Activated T-cell treated with anti-CD3 and anti-CD28 coated beads, Interleukin-2, amount 50 U/mL, for 1 hour (primary cell): ENCODE measurements at places on chromosomes 13 and 19.

DNA sequence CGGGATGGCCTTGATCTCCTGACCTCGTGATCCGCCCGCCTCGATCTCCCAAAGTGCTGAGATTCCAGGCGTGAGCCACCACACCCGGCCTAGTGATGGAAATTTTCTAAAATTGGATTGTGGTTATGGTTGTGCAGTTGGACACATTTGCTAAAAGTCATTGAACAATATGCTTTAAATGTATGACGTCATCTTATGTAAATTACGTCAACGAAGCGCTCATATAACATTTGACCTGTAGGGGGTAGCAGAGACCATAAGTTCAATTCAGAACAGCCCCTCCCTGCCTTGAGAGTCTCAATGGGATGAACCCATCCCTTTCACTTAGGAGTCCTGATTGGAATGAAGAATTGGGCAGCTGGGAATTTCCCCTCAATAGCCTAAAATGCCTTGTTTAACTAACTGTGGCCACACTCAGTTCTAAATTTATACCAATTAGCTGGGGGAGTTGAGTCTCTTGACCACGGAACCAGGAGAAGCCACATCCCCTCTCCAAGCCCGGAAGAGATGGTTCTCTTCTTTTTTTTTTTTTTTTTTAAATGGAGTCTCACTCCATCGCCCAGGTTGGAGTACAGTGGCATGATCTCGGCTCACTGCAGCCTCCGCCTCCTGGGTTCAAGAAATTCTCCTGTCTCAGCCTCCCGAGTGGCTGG lies 15.2 kb upstream of the TLE6 start:
- DNase-seq = peak; percentile 35

GRCh38 chr13:39506559-39507390 lies 96.2 kb downstream of the LHFPL6 start:
- no peak for DNase-seq

GRCh38 chr19:28294395-28294794 lies 918.6 kb downstream of the UQCRFS1 start:
- no peak for DNase-seq

GRCh38 chr19:6103217-6103644 lies 7.1 kb downstream of the RFX2 start:
- DNase-seq = no peak

DNA sequence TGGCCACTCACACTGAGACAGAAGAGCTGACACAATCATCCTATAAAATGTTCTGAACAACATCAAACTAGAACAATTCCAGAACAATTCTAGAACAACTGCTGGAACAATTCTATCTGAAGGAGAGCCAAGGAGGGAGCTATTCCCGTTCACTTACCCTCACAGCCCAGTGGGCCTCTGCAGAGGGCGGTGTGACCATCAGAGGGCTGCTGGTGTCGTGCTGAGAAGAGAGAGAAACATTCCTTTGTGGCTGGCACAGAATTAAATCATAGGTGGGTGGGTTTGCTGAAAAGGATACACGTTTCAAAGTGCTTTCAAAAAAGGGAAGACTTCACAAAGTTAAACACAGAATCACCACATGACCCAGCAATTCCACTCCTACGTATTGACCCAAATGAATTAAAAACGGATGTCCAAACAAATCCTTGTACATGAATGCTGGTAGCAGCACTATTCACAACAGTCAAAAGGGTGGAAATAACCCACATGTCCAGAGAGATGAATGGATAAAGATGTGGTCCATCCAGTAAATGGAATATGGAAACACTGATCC lies 34.9 kb downstream of the EPS15L1 start:
- no peak for DNase-seq

- DNase-seq = no peak
Measured at GRCh38 chr13:100436099-100436498, 152.5 kb downstream of the GGACT start.

DNA sequence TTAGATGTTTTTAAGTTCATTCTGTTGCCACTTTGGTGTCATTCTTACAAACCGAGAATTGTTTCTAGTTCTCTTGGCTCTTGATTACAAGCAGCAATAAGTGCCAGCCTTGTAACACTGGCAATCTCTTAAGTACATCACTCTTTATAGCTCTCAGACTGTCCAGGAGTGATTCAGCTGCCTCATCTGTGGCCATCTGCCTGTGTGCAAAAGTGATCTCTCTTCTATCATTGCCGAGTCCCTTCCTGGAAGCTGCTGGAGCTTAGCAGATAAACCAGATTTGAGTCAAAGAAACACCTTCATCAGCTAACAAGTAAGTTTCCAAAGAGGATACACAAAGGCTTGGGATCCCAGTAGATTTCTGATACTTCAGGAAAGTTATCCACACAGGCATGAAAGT lies 23.2 kb downstream of the STOML3 start:
- DNase-seq = no peak

DNA sequence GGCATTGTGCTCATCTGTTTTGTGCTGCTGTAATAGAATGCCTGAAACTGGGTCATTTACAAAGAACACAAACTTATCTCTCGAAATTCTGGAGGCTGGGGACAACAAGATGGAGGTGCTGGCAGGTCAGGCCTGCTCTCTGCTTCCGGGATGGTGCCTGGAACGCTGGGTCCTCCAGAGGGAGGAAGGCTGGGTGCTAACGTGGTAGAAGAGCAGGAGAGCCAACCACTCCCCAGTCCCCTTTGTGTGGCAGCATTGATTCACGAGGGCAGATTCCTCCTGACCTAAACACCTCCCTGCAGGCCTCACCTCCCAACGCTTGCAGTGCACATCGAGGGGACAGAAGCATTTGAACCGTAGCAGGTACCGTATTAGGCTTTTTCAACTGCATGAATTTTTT lies 34.1 kb upstream of the TFDP1 start:
- DNase-seq = no peak

- DNase-seq = no peak
Measured at GRCh38 chr19:6728346-6728745, 7.9 kb upstream of the C3 start.

DNA sequence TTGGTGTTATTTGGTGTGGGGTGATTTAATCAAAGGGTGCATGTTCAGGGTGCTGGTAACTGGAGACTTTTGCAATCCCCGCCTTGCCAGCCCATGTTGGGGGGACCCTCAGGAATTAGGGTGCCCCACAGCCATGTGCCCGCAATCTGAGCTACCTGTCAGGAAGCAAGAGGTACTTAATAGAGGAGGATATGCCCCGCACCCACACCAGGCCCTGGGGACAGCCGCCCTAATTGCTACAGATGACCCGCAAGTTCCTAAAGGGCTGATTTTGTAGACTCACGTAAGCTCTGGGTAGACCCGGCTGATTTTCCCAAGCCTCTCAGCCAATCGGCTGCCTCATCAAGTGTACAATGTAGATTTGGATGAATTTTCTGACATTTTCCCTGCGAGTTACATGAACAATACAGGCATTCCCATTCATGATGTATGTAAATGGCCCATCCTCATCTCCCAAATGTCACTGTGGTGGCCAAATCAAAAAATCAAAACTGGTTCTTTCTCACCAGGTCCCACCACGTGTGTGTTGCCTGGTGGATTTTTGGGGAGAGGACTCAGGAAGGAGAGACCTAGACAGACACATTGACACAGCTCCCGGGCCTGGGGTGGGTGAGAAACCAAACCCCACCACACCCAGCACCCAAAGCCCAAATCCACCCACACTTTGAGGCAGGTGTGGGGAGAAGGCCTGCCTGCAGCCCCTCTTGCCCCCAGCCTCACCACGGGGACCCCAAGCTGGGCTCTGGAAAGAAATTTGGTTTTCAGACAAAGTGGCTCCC lies 119.2 kb upstream of the SPACA7 start:
- DNase-seq = no peak

DNA sequence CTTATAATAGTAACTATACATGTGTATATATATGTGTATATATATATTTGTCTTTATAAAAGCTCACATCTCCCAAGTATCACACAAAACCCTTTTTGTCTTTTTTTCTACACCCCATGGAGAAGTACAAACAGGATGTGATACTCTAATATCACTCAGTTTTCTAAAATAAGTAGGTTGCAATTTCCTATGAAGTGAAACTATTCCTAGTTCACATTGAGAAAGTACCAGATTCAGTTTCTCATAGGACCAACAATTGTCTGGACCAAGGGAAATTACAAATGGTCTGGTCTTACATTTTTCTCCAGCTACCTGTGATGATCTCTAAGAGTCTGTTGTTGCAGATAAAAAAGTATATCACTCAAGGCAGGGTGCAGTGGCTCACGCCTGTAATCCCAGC lies 17.9 kb upstream of the LILRB1 start:
- DNase-seq = no peak

- DNase-seq = no peak
Measured at GRCh38 chr13:101514695-101515275, 62.3 kb downstream of the ITGBL1 start.

DNA sequence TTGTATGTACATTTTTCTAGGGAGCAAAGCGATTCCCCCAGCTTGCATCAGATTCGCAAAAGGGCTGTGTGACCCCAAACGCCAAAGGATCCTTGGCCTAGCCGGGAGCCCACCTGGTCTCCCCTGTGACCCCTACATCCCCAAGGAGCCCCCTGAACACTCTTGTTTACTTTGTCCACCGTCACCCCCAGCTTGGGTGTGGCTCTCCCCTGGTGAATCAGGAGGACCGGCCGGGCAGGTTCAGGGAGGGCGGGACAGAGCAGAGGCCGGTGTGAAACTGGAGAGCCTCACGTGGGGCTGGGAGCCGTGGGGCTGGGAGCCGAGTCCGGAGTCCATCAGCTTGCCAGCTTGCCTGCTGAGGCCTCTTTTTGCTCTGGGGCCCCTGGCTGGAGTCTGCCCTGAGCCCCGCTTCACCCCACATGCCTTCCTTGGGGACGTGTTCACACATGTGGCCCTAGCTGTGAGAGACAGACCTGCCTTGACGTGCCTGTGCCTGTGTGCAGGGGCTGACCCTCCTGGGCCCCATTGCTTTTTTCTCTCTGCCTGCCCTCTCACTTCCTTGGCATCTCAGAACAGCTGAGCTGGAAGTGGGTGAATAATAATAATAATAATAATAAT lies 2.0 kb downstream of the ITPKC start:
- peak; percentile 25 for DNase-seq

DNA sequence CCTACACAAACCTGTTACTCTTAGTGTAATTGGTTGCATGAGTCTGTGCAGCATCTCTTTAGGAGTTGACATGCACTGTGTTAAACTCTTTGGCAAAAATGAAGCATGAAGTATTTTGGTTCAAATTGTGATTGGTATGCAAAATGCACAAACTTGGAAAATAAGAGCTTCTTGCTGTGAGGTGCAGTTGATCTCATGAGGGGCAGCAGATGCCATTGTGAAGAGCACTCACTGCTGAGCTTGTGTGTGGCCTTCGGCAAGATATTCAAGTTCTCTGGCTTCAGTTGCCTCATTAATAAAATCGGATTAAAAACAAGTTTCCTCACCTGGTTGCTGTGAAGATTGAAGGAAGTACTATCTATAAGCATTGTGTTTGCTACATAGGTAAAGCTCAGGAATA lies 142.3 kb downstream of the KATNAL1 start:
- DNase-seq = no peak

GRCh38 chr13:57633141-57633949 lies 1.8 kb downstream of the PCDH17 start:
- no peak for DNase-seq

- no peak for DNase-seq
Measured at GRCh38 chr13:31908696-31909411, 122.7 kb upstream of the FRY start.

DNA sequence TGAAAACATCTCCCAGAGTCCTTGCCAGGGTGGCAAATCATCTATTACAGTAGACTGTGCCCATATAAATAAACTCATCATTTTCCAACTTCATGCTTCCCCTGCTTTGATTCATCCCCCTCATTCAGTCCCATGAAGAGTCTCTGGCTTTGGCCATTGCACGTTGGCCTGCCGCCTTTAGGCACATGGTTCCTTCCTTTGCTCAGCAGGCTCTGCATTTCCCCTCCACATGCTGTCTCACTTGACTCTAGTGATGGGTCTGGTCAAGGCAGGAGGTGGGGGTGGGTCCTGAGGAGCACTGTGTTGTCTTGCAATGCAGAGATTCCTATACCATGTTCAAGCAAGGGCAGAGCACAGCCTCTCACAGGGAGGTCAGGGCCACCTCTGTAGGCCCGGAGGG lies 48.8 kb upstream of the ARGLU1 start:
- DNase-seq = no peak

- no peak for DNase-seq
Measured at GRCh38 chr19:681029-682019, 5.1 kb downstream of the FSTL3 start.

GRCh38 chr13:60562096-60562780 lies 165.2 kb downstream of the TDRD3 start:
- DNase-seq = no peak

- DNase-seq = no peak
Measured at GRCh38 chr13:77305266-77305665, 21.6 kb downstream of the MYCBP2 start.

GRCh38 chr13:40940841-40941240 lies 78.3 kb downstream of the ELF1 start:
- DNase-seq = no peak

GRCh38 chr13:109162248-109163036 lies 533.0 kb downstream of the MYO16 start:
- DNase-seq = no peak

DNA sequence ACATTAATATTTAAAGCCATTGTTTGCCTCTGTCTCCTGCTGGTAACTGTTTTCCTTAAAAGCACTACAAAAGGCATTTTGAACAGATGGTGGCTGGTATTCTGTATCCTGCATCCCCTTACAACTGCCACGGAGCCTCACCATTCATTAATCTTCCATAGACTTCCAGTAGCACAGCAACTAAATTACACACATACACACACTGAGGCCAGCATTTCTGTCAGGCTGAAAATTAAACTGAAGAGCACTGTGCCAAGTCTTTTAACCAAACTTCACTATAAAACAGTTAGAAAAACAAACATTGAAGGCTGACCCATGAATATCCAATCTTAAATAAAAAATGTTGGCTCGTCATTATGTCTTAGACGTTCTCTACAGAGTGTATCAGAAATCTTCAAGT lies 697.8 kb downstream of the DACH1 start:
- DNase-seq = no peak

- no peak for DNase-seq
Measured at GRCh38 chr19:46369817-46370216, 22.9 kb downstream of the PPP5C start.

DNA sequence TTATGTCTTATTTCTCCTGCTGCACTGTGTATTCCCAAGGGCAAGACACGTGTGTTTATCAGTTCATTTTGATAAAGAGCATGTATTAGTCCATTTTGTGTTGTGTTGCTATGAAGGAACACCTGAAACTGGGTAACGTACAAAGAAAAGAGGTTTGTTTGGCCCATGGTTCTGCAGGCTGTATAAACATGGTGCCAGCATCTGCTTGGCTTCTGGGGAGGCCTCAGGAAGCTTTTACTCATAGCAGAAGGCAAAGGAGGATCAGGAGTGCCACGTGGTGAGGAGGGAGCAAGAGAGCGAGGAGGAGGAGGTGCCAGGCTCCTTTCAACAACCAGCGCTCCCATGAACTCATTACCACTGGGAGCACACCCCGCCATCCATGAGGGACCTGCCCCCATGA lies 214.0 kb downstream of the UQCRFS1 start:
- no peak for DNase-seq
